ENCODE measurements at places on chromosomes 13 and 19. TPM values are rescaled to one million over a fixed set of nuclear protein-coding genes. Genes with fewer than 3 reads are reported as not detected.

GRCh38 chr13:98824376-98825160 lies 72.1 kb upstream of the SLC15A1 start:
- no peaks in the 10 kb centered on the region for H3K27me3 ChIP-seq
- no peak overlapping the region for H3K27ac ChIP-seq
- no peak overlapping the region for H3K4me3 ChIP-seq
- H3K4me1 ChIP-seq, result peaks cover 61% of the 10 kb centered on the region
- no peaks in the 10 kb centered on the region for H3K36me3 ChIP-seq

DNA sequence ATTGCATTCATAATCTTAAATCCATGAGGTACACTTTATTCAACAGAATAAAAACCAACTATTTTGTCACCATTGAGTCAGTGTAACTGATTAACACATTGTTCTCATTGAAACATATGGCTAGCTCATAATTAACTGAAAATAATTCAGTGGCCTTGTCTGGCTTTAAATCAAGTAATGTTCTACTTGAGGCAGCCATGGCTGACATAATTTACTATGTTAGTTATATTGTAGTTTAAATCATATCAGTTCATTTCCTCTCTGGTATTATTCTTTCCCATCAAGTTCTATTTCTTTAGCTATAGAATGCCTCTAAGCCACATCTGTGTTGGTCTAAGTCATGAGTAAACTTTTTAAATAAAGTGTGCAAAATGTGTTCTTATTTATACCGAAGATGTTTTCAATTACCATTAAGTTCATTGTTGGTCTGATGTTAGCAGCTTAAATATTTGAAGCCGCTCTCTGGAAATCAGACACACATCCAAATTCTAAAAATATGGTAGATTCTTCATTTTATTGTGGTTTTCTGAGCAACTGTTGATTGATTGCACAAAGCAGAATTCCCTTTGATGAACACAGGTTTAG lies 393.7 kb downstream of the GPC6 start:
- no peak overlapping the region for H3K27ac ChIP-seq
- H3K36me3 ChIP-seq, result no peaks in the 10 kb centered on the region
- H3K4me1 ChIP-seq, result no peaks in the 10 kb centered on the region
- no peaks in the 10 kb centered on the region for H3K27me3 ChIP-seq
- DNase-seq, result no peak

DNA sequence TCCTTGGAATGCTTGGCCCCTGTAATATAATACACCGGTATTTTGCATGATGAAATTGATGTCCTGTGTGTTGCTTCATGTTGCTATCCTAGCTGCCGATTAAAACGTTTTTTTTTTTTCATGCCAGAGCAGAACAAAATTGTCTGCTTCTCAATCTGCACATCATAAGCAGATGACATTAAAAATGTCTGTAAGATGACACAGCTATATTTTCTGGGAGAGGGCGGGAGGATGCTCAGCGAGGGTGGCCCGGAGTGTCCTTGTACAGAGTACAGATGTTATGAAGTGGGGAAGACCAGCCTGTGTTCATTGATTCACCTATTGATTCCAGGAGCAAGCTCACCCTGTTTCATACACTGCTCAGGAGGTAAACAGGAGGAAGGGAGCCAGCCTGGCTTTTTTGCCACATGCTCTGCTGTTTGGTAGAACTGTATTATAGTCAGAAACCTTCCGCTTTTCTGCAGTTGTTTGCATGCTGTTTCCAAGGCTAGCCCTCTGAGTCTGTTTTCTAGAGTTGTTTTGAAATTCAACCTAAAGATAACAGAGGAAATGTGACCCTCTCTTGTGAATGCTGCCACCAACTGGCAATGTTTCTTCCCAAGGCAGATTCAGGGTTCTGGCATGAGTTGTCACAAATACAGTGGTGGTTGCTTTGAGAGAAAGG lies 4.7 kb upstream of the IRS2 start:
- H3K27ac ChIP-seq, result no peak overlapping the region
- H3K4me1 ChIP-seq, result peaks cover 13% of the 10 kb centered on the region
- H3K27me3 ChIP-seq, result no peaks in the 10 kb centered on the region
- no peaks in the 10 kb centered on the region for H3K36me3 ChIP-seq
- H3K4me3 ChIP-seq, result no peak overlapping the region

DNA sequence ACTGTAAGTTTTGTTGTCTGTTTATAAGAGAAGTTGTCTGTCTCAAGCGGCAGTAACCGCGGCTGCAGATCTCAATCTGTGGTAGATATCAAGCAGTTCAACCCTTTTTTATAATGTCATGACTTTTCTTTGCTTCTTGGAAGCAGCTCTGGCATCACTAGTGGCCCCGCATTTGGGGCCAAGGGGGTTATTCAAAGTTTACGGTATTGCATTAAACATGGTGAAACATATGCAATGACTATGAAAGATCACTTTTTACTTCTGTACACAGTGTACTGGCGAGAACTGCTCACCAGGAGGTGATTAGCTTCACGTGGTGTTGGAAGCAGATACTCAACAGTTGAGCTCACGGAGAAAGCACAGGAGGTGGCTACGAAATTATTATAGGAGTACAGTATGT lies 4.6 kb upstream of the FFAR3 start:
- no peak overlapping the region for H3K4me3 ChIP-seq
- H3K4me1 ChIP-seq, result peaks cover 10% of the 10 kb centered on the region
- H3K27me3 ChIP-seq, result no peaks in the 10 kb centered on the region
- no peaks in the 10 kb centered on the region for H3K36me3 ChIP-seq
- H3K27ac ChIP-seq, result no peak overlapping the region
- no peak for DNase-seq

DNA sequence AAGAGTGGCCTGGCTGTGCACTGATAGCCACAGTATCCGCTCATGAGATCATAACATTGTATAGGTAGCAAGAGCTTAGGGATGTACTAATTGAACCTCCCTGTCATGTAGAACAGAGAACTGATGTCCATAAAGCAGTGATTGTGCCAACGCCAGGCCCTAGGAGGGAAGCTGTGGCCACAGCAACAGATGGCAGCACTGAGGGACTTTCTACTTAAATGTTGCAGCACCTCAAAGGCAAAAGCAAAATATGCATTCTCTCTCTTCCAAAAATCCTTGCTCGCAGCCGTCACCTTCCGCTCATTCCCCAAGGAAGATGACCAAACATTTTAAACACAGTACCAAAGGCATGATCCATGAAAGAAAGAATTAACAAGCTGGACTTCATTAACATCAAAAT lies 32.3 kb downstream of the COL4A1 start:
- H3K36me3 ChIP-seq, result no peaks in the 10 kb centered on the region
- H3K27me3 ChIP-seq, result no peaks in the 10 kb centered on the region
- no peaks in the 10 kb centered on the region for H3K4me1 ChIP-seq
- H3K27ac ChIP-seq, result no peak overlapping the region
- no peak for DNase-seq

- H3K36me3 ChIP-seq, result no peaks in the 10 kb centered on the region
- no peak overlapping the region for H3K27ac ChIP-seq
- H3K27me3 ChIP-seq, result no peaks in the 10 kb centered on the region
- no peaks in the 10 kb centered on the region for H3K4me1 ChIP-seq
Observed at GRCh38 chr13:73171926-73172325, 113.1 kb downstream of the KLF5 start.

DNA sequence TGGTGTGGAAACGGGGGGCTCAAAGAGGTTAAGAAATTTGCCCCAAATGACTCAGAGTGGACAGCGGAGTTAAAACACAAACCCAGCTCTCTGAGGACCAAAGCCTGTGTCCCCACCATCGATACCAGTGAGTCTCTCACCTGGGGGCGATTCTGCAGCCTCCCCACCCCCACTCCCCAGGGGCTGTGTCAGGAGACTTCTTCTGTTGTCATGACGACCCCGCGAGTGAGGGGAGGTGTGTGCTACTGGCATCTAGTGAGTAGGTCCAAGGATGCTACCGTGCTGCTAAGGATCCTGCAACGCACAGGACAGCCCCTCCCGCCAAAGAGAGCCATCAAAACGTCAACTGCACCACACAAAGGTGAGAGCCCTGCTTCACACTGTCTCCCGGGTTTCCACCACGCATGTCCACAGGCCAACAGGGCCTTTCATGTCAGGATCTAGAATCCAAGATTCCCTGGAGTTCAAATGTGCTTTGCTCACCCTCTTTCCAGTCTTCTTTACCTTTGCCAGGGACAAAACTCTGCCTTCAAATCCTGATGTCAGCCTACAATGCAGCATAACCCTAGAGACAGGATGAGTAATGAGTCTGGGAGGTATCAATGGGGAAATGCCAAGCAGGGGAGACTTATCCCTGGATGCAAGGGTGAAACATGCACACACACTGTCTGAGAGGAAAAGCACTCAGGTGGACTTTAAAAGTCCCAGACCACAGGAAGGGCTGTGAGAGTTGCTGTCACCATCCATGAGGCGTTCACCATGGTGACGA lies 3.9 kb downstream of the RANBP3 start:
- H3K4me1 ChIP-seq, result peaks cover 79% of the 10 kb centered on the region
- H3K36me3 ChIP-seq, result no peaks in the 10 kb centered on the region

DNA sequence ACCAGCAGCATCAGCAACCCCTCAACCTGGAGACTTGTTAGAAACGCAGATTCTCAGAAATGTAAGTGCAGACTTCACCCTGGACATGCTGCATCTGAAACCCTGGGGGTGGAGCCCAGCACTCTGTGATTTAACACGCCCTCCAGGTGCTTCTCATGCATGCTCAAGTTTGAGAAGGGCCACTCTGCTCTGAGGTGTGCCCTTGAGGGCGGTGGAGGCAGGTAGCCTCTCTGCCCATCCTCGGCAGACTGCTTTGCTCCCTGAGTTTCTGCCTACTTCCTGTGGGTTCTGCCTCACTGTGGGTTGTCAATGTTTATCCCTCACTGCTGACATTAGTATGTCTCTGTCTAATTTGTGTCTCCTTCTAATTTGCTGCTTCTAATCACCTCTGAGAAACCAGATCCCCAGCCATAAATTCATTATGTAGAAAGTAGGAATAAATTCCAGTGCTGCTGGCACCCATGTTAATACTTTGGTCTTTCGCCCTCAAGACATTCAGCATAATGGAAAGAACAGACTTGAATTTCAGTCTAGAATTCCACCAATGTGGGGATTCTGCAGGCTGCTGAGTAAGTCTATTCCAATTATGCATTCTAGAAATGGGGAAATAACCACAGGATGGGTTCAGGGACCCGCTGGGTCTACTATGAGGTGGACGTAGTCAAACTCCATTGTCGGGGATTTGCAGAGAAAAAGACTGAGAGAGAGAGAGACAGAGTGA lies 51.3 kb upstream of the CYSLTR2 start:
- H3K36me3 ChIP-seq, result no peaks in the 10 kb centered on the region
- no peak for DNase-seq
- peaks cover 29% of the 10 kb centered on the region for H3K4me1 ChIP-seq
- H3K27me3 ChIP-seq, result no peaks in the 10 kb centered on the region
- H3K27ac ChIP-seq, result no peak overlapping the region

The ANKLE1 gene
- not detected for total RNA-seq

Measured in body of pancreas (tissue), 4 donors.